H1 (cell line): ENCODE measurements at places on chromosomes 2 and 18. TPM values are rescaled to one million over a fixed set of nuclear protein-coding genes. Genes with fewer than 3 reads are reported as not detected.

The PPP1R1C gene
- 2.5 and 5.3 TPM in 2 replicates for total RNA-seq

The GKN1 gene
- total RNA-seq, result not detected in 2 replicates

The SPHKAP gene
- not detected in 2 replicates for total RNA-seq

The SERPINB5 gene
- 0.23 TPM in 1 of 2 replicates, not detected in the other for total RNA-seq

The DAPL1 gene
- total RNA-seq, result not detected in 2 replicates

The RIOK3 gene
- total RNA-seq, result 17.6 and 24.3 TPM in 2 replicates

The HOXD8 gene
- total RNA-seq, result not detected in 2 replicates

The TUBB8B gene
- 0.36 and 0.60 TPM in 2 replicates for total RNA-seq

The CRYBA2 gene
- not detected in 2 replicates for total RNA-seq

The POTEJ gene
- total RNA-seq, result not detected in 2 replicates

The B3GNT7 gene
- total RNA-seq, result 72.5 and 73.1 TPM in 2 replicates

The TMEM178A gene
- total RNA-seq, result 14.0 and 14.9 TPM in 2 replicates

DNA sequence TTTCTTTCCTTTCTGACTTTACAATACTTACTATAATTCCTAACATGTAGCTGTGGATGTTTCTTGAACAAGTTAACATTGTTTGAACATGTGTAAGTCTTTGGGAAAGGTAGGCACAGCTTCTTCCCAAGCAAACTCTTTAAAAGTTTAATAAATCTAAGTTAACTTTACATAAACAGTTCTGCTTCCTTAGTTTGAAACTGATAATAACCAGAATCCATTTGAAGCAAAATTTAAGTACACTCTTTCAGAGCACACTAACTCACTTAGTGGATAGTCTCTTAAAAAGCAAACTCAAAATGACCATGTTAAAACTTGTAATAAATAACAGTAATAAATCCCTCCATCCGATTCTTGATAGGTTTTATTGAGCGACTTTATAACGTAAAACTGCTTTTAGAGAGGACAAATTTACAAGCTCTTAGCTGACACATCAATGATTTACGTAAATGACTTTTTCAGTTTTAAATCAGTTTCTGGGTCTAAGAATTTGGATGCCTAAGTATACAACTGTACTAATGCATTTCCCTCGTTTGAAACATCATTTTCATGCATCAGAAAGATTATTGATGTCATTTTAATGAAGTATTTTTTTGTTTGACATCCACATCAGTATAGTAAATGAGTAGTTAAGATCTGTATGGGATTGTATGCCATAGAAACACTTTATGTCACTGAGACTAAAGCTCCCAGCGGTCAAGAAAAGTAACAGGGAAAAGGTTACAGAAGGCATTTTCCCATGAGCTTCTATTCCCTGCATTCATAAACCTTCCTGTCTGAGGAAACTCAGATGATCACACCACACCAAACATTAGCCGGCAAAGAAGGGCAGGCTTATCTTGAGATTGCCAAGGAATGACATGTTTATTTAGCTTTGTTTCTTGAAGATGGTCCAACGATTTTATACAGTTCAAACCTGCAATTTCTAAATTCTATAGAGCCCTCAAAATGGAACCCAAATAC is 67.5 kb downstream of the PDE1A start:
- no peak for DNase-seq

DNA sequence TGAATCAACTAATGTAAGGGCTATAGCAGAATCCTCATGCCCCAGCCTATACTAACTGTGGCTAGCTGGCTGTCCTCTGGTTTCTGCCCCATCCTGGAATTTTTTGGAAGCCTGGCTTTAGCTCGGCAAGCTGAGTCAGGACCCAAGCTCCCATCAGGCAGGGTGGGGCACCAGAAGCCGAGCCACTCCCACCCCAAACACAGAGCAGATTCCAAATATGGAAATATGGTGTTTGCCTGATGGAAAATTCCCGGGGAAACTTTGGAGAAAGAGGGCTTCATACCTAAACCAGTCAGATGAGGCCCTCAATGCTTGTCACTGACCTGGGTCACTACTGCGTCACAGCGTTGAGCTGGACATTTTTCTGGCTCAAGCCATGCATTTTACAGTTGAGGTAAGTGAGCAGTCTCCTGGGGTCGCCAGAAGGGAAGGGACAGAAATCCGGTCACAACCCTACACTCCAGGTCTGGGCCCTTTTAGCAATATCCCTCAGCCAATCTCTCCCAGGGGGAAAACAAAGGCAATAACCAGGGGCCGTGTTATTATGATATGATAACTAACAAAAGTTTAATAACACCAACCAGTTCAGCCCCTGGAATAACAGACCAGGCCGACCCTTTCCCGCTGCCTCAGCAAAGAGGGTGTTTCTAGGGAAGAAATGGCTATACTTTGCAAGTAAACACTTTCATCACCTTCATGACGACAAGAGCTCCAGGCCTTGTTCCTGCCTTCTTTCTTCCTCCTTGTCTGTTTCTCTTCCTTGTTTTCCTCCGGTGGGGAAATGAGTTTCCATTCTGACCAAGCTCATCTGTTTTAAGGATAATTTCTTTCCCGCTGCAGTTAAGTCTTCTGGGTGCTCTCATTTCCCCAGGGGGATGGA is 37.7 kb downstream of the PSD4 start:
- no peak for DNase-seq

DNA sequence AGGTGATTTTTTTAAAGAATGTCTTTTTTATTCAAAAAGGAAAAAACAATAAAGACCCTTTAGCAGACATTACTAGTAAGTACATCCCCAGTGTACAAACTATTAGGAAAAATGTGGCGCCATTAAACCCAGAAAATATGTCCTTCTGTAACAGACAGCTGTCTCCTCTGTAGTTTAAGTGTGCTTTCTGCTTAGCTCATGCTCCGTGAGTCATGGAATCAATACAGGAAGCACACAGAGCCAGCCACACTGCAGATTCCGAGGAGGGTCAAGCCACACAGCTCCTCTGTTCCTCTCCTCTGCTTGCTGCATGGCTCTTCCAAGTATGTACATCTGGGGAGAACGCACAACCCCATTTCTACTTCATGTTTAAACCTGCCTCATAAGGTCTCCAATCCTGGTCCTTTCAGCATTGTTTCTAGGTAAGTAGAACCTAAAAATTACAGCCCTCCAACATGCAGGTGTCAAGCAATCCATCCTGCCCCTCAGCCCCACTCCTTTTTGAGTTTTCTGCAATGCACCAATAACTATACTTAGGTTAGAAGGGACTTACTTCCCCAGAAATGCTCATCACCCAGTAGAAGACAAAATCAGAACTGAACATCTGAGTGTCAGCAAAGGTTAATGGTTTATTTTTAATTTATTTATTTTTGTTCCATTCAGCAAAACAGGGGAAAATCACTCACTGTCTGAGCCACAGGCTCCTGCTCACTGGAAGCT is 37.5 kb downstream of the ACVR1 start:
- DNase-seq, result no peak

DNA sequence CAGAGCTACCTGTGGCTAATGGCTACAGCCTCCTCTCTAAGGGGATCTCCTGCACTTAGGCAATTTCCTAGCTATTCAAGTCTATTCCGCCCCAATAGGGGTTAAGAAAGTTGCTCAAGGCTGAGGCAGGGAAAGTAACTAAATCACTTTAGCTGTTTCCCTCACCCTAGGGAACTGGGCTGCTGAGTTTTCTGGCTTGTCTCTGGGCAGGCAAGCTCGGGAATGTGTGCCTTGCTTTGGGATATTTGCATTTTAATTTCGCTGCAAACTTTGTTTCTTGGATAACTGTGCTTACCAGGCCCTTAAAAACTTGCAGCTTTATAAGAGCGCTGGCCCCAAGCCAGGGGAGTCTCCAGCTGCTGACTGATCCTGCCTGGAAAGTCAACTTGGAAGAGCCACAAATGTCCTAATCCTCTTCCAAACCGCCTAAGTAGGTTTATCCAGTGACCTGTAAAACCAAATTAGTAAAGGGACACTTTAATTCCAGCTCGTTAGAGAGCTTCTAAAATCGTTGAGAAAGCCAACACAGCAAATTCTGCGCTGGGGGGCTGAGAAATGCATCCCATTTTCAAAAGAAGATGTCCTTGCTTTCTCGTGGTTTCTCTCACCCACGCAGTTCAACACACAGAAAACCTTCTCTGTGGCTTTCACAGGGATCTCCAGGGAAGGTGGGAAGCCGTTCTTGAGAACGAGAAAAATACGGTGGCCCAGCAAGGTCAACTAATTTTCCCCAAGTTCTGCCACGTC is 59.5 kb upstream of the SP3 start:
- DNase-seq, result no peak

- no peak for DNase-seq
Measured at GRCh38 chr2:47006374-47007222, 91.0 kb upstream of the MCFD2 start.

GRCh38 chr2:128299628-128300027 is 19.0 kb downstream of the HS6ST1 start:
- DNase-seq, result no peak

GRCh38 chr18:59846814-59847490 is 52.8 kb upstream of the PMAIP1 start:
- no peak for DNase-seq

- DNase-seq, result no peak
Measured at GRCh38 chr2:86012007-86012712, 93.5 kb downstream of the POLR1A start.

GRCh38 chr2:19529677-19530076 is 171.3 kb upstream of the OSR1 start:
- no peak for DNase-seq

DNA sequence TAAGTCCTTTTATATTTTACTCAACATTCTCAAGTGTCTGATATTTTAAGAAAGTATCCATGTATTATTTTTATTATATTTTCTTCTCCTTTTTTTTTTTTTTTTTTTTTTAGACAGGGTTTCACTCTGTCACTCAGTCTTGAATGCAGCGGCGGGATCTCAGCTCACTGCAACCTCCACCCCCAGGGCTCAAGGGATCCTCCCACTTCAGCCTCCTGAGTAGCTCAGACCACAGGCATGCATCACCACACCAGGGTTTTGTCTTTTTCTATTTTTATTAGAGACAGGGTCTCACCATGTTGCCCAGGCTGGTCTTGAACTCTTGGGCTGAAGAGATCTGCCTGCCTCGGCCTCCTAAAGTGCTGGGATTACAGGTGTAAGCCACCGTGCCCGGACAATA is 212.1 kb downstream of the TCF4 start:
- no peak for DNase-seq

GRCh38 chr2:27920148-27920885 is 29.8 kb downstream of the BABAM2 start:
- DNase-seq, result no peak

DNA sequence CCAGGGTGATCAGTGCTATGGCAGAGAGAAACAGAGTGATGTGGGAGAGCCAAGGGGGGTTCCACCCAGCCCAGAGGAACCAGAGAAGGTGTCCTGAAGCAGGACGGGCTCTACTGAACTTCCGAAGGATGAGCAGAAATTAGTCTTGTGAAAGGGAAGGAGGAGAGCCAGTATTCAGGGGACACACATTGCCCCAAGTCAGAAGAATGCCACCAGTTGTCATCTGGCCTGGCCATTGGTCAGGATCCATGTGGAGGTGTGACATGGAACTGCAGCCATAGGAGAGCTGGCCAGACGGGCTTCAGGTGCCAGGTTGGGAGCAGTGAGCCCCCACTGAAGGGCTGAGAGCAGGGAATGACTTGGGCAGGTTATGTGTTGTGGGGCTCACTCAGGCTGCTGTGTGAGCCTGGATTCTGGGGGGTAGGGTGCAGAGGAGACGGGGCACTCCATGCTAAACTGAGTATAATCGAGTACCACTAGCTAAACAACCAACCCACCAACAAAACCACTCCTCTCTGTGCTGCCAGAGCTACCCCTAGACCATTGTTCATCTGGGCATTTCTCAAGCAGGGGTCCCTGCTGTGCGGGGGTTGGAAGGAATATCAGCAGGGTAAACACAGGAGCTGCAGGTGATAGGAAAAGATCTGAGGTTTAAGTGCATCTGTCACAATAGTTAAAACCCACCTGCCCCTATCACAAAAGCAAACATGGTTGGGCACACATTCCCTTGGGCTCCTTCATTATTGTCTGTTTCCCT is 25.3 kb downstream of the MARCO start:
- DNase-seq, result no peak

- DNase-seq, result no peak
Measured at GRCh38 chr2:152674334-152674733, 42.9 kb downstream of the PRPF40A start.

DNA sequence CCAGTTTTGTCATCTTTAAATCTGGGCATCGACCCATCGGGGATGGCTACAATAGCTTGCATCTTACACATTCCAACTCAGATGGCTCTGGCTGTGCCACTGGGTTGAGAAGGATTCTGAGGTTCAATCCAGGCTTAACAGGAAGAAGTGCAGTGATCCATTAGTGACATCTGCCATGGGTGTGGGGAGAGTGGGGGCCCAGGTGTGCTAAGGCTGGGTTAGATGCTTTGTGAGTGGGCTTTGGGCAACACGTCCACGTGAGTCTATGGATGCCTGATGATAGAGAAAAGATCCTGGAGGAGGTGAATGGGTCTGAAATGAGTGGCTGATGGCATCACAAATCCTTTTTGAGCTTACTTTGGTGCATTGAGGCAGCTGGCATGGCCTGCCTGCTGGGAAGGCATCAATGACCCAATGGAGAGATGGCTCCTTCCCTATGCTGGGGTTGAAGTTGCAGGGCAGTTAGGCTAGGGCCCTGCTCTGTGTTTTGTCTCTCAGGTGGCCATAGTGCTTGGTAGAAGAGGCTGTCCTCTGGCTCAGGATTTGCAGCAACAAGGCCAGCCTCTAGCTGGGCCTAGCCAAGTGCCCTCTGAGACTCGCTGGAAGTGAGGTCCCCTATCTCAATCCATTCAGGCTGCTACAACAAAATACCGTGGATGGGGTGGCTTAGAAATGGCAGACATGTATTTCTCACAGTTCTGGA is 56.7 kb downstream of the HS1BP3 start:
- no peak for DNase-seq

GRCh38 chr2:16028644-16029043 is 88.3 kb downstream of the MYCN start:
- no peak for DNase-seq

DNA sequence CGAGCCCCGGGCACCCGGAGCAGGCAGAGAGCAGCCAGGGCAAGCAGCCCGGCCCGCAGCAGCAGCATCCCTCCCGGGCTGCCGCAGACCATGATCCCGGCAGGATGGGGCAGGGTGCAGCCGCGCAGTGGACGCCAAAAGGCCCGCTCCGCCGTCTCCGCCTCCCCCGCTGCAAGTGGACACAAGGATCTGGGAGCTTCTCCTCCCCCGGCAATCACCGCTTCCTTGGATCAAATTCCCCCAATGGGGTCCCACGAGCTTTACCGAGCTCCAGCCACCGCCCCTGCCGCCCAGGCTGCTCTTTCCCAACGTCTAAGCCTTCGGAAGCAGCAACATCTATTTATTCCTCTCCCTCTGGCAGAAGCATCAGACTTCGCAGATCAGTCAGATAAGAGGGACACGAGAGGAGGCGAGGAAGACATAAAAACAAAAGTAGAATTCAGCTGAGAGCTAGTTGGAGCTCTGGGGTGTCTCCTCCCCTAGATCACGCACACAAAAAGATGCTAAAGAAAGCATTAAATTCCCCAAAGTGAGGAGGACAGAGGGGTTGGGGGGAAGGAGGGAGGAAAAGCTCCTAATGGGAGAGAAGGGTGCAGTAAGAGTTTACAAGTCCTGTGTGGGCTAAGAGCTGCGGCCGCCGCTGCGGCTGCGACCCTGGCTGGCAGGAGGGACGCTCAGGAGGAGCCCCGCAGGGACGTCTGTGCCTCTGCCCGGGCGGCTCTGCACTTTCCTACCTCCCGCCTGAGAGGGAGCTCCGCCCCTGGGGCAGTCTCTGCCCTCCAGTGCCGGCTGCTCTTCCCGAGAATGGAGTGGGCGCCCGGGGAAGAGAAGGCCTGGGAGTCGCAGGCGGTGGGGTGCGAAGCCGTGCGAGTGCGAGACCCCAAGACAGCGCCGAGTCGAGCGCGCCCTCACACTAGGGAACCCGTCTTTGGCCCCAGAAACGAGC is at the start of gene FRZB:
FRZB (minus strand) TSS at position 177 of the 946 bp plus-strand sequence; CDS start at position 92, 85 bp downstream.
- DNase-seq, result peak; percentile 77
